HuH-7.5 (cell line): ENCODE measurements at places on chromosomes 12 and 14.
A peak's percentile ranks its signal among the peaks of the same experiment; 100 is the strongest.

DNA sequence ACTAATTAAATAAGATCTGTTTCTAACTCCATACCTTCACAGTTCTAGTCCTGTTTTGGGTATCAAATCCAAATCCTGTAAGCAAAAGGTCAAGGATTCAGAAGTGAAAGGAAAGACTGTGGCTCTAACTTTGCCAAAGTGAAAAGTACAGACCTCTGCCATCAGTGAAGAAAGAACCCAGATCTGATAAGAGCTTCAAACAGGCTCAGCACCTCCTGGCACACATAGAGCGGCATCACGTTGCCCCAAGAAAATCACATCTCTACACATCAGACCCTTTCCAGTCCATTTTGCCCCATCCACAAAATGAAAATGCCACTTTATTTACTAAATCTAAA lies 23.2 kb downstream of the CLIP1 start:
- DNase-seq, result no peak

GRCh38 chr12:26238341-26239121 lies 43.2 kb downstream of the SSPN start:
- DNase-seq, result no peak

- no peak for DNase-seq
These were observed 198.0 kb downstream of the FOXN3 start for GRCh38 chr14:89219051-89219450.

GRCh38 chr14:24147761-24148428 lies 597 bp downstream of the RNF31 start:
- DNase-seq, result no peak

- DNase-seq, result no peak
These were observed 140.5 kb upstream of the FKBP4 start for GRCh38 chr12:2654311-2654710.

GRCh38 chr12:18581232-18581962 lies 156.4 kb downstream of the PLCZ1 start:
- DNase-seq, result no peak

DNA sequence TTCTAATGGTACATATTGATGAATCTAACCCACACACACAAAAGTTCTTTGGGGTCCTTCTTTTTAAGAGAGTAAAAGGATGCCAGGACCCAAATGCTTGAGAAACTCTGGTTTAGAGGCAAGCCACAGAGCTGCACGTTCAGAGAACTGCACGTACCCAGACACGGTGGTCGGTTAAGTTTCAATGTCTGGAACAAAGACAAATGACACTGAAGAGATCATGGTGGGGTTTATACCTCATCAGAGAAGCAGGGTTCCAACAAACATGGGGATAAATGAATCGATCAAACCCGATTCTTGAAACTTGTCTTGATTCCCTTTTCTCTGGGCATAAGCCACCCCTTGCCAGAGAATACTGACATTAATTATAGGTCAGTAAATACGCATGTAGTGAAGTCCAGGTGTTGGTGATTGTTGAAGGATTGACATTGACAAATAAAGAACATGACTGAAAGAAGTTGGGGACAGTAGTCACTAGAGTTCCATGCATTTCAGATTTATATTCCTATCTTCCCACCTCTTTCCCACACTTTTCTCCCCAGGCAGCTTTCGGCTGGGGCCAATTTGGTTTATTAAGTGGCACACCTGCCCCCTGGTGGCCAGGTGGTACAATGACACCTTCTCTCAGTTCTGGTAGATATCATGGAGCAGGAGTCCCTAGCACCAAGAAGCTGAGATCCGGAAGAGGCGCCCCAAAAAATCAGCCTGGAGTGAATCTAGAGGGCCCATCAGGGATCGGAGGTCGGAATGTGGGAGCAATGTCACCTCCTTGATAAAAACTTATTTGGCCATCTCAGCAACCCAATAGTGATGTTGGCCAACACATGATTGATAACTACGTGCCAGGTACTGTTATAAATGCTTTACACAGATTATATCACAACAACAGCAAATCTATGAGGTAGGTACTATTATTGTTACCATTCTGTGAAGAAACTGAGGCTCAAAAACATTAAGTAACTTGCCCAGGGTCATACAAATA lies 17.8 kb upstream of the HDAC7 start:
- DNase-seq, result peak; percentile 93
